WERI-Rb-1 (cell line): ENCODE measurements at places on chromosomes 12 and 14.
A peak's percentile ranks its signal among the peaks of the same experiment; 100 is the strongest.

DNA sequence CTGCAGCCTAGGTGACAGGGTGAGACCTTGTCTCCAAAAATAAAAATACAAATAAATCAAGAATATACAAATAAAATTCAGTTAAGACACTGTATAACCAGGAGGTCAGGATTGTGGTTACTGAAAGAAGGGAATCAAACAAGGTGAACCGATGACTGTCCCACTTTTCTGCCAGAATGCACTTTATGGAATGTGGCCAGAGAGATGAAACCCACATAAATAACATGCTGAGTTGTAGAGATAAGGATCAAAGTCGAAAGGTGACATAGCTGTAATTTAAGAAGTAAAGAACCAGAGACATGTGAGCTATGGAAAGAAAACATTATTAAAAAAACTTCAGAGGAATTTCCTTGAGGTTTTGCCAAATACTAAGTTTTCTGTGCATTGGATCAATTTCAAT, 1098.2 kb upstream of the USP15 start:
- no peak for DNase-seq

- no peak for DNase-seq
Observed at GRCh38 chr12:92436856-92437255, 265.9 kb upstream of the PLEKHG7 start.

DNA sequence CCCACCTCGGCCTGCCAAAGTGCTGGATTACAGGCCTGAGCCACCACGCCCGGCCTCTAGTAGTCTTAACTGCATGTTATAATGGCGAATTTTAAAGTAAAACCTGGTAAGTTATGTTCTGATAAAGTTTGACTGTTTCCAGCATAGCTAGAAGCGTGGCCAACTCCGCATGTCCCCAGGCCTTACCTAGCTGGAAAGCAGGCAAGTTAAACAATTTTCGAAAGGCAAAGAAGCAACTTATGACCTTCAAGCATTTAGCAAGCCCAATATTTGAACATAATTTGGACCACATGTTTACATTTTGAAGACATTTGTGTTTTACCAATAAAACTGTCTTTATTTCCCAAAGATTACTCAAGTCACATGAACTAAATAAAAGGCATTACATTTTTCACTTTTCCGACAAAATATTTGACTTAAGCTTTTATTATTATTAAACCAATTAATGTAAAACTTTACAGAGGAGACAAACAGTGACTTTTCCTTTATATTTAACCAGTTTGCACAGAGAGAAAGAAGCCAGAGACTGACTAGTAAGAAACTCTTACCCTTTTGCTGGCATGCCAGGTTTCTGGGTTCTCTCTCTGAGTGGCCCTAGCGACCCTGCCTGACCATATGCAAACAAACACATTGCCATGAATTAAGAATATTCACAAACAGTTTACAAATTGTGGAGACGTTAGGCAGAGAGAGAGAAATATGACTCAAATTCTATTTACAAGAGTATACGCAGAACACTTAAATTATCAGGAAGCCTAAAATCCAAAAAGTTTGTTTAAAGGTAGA, 106.3 kb downstream of the RIN3 start:
- no peak for DNase-seq

- DNase-seq: no peak
Observed at GRCh38 chr14:24300326-24300980, 803 bp downstream of the NOP9 start.

DNA sequence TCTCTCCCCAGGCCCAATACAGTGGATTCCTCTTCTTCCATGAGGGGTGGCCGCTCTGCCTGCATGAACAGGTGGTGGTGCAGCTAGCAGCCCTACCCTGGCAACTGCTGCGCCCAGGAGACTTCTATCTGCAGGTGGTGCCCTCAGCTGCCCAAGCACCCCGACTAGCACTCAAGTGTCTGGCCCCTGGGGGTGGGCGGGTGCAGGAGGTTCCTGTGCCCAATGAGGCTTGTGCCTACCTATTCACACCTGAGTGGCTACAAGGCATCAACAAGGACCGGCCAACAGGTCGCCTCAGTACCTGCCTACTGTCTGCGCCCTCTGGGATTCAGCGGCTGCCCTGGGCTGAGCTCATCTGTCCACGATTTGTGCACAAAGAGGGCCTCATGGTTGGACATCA, 3.8 kb downstream of the ARHGEF40 start:
- no peak for DNase-seq

DNA sequence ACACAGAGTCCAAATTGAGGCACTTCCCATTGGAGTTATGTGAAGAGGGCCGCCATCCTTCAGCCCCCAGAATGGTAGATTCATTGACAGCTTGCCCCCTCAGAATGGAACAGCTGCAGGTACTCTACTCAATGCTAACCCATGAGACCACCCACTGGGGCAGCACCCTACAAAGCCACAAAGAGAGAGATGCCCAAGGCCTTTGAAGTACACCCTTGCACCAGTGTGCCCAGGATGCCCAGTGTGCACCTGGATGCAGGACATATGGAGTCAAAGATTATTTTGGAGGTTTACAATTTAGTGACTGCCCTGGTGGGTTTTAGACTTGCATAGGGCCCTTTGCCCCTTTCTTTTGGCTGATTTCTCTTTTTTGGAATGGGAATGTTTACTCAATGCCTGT, 933.9 kb downstream of the SLC16A7 start:
- DNase-seq: no peak

- no peak for DNase-seq
Observed at GRCh38 chr12:4506870-4507269, 31.8 kb upstream of the RAD51AP1 start.

- peak; percentile 71 for DNase-seq
Observed at GRCh38 chr14:77311217-77311616, 9.5 kb downstream of the POMT2 start.

GRCh38 chr14:73232984-73233383, 4.3 kb upstream of the PAPLN start:
- DNase-seq: no peak

DNA sequence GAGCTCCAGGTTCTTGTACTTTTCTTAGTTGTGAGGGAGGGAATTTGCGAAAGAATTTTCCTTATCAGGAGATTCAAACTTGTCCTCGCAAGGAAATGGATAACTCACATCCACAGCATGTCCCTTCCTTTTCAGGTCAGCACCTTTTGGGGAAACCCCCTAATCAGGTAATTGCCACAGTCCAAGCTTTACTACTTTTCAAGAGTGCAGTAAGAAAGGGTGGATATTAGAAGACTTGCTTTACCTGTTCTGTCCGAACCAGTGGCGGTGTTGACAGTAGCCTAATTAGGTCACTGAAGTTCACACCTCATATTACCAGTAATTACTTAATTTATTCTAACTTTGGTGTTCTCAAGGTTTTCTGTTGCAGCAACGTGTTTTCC, 6.7 kb upstream of the C12orf50 start:
- DNase-seq: no peak

- DNase-seq: no peak
Observed at GRCh38 chr14:75831455-75831854, 150.3 kb downstream of the TGFB3 start.

DNA sequence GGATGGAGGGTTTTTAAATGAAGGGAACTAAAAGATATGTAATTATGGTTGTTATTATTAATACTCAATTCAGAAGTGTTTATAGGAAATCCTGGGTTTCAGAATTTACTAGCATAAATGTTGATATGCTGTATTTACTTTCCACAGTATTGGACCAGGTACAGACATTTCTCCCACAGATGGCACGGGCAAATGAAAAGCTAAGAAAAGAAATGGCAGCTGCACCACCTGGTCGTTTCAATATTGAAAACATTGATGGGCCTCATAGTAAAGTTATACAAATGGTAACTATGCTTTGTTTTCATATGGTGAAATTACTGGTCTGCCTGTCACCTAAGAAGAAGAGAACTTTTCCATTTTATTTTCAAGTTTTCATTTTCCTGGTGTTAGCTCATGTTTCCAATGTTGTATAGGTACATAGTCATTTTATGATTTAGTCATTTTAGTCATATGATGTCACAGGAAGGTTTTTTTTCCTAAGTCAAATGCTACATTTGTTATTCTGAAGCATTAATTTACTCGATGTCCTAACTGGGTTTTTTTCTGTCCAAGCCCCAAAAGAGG, 5.5 kb downstream of the NOPCHAP1 start:
- DNase-seq: no peak

DNA sequence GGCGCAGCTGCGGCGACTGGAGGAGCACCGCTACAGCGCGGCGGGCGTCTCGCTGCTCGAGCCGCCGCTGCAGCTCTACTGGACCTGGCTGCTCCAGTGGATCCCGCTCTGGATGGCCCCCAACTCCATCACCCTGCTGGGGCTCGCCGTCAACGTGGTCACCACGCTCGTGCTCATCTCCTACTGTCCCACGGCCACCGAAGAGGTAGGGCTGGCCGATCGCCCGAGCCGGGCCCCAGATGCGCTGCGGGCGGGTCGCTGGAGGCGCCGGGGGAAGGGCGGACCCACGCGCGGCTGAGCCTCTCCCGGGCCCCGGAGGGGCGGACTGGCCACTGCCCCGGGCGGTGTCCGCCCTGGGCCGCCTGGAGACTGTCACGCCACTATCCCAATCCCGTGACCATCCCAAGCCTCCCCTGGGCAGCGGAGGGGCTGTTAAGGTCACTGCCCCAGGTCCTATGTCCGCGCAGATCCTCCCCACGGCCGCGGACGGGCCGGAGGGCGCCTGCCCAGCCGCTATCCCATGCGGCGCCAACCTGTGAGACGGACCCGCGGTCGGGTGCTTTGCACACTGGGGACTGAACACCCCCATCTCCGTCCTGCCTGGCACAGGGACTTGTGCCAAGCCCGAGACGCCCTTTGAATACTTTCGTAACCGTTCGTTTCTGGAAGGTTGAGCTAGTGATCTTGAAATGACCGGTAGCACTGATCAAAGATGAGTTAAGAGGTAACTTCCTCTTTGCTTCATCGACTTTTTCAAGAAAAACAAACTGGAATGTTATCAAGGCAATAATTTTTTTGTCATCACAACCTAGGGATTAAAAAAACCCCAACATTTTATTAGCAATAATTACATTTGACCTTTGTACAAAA, 725 bp downstream of the CHPT1 start:
- DNase-seq: peak; percentile 44

GRCh38 chr14:51479584-51480325, 172.0 kb upstream of the FRMD6 start:
- DNase-seq: no peak

DNA sequence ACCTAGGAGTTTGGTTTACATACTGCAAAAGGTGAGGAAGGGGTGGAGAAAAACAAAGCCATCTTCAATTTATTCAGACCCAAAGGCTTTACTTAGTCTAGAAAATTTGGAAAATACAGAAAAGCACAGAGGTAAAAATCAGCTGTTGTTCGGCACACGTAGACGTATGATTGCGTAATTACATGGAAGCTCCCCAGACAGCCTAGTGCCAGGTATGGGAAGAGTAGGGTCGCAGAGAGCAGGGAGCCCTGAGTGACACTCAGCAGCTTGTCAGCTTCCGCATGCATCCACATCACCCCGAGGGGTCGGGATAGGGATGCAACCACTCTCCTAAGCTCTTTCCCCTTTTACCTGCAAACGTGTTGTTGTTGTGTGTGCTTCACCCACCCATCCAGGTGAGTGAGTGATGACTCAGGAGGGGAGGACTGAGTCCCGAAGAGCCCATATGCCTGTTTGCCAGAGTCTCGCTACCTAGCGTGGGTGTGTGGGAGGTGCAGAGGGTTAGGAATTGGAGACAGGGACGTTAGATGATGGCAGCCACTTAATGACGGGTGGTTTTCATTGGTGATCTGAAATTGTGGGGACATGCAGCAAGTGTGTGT, 20.1 kb downstream of the PIWIL1 start:
- DNase-seq: no peak

DNA sequence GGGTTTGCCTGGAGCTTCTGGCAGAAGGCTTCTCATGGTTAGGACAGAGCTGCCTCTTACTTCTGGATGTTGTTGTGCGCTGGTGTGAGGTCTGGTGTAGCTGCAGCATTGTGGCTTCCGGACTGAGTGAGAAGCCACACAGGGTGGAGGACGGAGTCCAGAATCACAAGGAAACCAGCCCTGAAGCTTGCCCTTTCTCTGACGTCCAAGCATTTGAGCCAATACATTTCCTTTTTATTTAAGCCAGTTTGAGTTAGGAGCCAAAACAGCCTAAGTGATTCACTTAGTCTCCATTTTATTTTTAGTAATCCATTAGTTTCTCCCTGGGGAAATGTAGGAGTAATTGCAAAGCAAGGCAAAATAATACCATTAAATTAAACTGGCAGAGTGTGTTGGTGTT, 402.4 kb upstream of the RGS6 start:
- no peak for DNase-seq

DNA sequence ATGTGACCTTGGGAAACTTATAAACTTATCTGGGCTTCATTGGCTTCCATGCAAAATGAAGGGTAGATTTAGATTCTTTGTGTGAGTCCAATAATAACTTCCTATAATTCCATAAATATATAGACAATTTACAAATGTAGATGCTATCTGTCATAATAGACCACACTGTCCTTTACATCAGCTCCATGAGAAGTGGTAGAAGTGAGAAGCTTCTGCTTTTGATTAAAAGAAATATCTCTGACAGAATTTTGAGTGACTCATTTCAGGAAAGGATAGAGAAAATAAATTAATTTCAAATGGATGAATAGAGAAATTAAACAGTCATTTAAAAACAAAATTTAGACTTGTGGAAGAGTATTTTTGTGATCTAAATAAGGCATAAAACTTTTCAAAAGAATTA, 329.7 kb upstream of the ATP2B1 start:
- DNase-seq: no peak
